ENCODE measurements at places on chromosomes 1 and 21.

DNA sequence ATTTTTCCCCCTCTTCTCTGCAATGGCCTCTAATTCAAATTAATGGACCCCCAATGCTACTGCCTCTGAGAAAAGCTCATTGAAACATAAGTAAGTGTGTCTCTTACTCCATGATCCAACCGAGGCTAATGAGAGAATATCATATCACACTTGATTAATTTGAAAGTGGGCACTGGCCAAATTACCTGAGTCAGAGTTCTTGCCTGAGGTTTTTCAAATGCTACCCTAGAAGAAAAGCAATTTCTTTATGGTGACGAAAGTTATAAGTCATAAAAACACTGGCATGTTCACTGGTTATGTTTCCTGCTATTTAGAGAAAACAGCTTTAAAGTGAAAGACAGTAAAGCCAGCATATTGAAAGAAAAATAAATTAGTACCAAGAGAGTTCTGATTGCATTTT, 368.8 kb upstream of the TMPRSS15 start:
- no peak for DNase-seq

DNA sequence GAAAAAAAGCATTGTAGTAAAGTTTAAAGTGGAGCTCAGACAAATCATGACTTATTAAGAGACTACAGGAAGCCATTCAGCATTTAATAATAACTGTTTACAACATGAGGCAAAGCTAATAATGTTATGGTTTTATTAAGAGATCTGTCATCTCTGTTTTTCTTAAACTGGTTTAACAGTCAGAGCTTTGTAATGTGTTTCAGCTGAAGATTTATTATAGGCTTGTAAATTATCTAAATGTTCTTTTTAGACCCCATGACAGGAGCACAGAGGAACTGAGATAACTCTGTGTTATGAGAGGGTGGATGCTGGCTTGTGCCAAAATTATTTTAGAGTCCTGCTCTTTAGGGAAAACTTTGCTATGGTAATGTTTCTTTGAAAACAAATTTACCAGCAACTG, 38.0 kb upstream of the RWDD3 start:
- no peak for DNase-seq

GRCh38 chr1:241895013-241895412, 47.0 kb downstream of the EXO1 start:
- DNase-seq: no peak

DNA sequence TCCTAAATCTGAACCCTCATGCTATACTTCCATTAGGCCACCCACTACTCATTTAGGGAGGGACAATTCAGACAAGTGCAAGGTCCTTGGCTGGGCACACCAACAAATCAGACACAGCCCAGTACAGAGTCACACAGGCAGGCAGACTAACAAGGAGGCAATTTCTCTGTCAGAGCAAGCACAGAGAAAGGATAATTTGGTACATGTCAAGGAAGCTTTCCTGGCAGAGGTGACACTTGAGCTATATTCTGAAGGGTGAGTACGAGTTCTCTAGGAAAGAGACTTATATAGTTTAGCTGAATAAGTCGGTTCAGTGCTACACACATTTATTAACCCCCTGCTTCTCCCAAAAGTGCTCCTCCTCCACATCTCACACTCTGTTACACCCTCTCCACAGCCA, 455.9 kb downstream of the OMA1 start:
- no peak for DNase-seq

DNA sequence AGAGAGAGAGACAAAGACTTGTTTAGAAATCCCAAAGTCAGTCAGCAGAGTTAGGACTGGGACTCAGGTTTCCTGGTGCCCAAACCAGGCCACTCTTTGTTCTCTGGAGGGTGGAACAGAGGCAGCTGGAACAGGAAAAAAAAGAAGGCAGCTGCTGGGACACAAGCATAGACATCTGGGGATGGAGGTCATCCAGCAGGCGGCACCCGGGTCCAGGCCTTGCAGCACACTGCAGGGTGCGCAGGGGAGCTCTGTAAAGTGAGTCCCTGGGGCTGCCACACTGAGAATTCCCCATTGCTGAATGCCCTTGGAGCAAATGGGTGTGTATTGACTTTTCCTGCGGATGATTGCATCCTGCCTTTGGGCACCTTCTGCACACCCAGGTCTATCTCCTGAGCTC, 222.9 kb upstream of the CSF3R start:
- DNase-seq: no peak

- DNase-seq: no peak
These were observed 24.2 kb downstream of the TMEM51 start for GRCh38 chr1:15177710-15178166.

GRCh38 chr1:56137521-56138505, 441.6 kb downstream of the PLPP3 start:
- no peak for DNase-seq

DNA sequence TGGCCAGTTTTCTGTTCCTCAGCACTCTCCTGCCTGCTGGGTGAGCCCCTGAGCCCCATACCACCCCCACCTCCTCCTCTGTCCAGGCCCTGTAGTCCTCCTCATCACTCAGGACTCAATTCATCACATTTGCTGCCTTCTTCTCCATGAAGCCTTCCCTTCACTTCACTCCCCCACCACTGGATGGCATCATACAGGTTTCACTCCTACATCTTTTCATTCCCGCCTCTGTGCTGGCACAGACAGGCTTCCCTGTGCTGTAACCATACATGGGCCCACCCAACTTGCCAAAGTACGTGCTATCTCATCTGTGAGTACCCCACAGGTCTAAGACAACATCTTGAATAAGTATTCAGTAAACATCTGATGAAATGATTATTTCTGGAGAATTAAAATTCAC, 56.9 kb downstream of the SLC45A1 start:
- no peak for DNase-seq

DNA sequence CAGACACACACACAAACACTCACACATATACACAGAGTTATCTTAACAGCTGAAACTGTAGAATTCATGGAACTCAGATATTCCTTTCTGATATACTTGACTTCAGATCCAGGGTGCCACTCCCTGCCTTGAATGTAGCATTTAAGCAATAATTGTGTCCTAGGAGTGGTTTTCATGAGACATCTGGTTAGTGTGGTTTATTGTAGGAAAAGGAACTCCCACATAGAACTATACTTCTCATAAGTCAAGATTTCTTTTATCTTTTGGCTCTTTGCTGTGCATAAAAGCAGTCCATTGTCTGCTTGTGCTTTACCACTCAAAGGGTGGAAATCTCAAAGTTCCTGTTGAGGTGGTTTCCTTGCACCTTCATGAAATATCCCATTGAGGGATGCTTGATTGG, 272.6 kb upstream of the SGIP1 start:
- DNase-seq: no peak

DNA sequence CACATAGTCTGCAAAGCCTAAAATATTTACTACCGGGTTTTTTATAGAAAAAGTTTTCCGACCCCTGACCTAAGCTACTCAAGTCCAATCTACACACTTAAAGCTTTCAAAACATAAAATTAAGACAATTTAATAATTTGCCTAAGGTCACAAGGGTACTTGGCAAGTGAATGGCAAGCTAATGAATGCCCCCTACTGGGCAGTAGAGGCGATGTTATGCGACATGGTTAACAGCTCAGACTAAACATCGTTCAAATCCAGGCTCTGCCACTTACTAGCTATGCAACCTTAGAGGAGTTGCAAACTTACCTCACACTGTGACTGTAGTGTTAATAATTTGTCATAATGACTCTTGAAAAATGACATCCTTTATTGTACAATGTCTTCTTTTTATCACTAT, 317.2 kb upstream of the NFIA start:
- no peak for DNase-seq

GRCh38 chr1:41442697-41443251, 41.7 kb downstream of the EDN2 start:
- DNase-seq: no peak

DNA sequence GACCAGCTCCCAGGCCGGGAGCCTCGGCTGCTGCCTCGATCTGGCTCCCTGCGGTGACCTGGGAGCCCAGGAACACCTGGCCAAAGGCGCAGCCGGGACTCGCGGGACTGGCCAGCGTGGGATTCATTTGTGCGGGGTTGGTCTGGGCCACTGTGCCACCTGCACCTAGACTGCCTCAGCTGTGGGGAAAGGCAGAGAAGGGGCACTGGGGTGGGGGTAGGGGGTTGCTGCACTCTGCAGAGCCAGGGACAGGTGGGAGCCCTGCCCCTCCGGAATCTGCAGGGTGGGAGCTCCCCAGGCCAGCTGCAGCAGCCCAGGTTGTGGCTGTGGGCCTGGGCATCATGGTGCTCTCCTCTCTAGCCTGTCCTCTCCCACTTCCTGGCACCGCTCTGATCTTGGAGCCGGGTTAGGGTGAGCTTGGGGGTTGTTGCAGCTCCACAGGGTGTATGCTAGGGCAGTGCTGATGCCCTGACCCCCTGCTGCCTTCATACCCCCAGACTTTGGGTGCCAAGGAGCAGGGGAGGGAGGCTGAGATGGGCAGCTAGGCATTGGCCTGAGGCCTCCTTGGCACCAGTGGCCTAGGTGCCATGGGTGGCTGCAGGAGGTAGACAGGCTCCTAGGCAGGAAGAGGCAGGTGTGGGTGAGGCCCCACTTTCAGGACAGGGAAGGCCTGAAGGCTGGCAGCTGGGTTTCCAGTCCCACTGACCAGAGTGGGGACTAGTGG, 57.5 kb upstream of the ETV3 start:
- DNase-seq: no peak

- DNase-seq: no peak
These were observed 197.9 kb upstream of the COA6 start for GRCh38 chr1:234175363-234175762.

DNA sequence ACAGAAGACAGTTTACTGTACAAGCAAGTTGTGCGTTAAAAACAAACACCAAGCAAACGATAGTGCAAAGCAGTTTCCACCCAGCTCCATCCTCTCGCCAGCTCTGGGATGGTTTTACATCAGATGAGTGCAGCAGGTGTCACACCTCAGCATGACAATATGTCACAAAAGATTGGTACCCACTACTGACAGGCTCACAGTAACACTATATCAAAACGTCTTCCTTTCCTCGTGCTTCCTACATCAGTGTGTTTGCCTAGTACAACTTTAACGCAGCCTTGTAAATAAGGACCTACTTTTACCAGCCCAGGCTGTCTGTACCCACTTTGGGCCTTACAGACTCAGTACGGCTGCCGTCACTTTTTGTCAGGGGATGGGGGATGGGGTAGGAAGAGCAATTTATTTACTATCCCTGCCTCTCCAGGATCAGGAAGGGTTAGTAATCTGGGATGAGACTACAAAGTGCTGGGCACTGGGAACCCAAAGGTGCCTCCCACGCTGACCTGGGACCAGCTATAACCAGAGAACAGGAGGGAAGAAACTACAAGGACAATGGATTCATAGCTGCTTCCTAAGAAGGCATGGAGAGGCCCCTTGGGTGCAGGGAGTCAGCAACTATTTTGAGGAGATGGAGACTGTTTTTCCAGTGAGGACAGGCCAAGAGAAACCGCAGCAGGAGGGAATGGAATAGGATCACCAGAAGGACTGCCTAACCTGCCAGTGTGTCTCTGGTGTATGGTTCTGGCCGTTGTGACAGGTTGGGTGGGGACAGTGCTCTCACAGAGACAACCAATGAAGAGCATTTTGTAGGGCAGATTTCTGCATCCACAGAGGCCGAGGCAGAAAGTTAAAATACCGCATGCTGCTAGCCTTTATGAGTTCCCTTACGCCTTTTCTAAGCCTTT, 30.2 kb downstream of the RUNX3 start:
- peak; percentile 60 for DNase-seq

GRCh38 chr1:197042676-197043341, 24.3 kb downstream of the F13B start:
- DNase-seq: no peak

DNA sequence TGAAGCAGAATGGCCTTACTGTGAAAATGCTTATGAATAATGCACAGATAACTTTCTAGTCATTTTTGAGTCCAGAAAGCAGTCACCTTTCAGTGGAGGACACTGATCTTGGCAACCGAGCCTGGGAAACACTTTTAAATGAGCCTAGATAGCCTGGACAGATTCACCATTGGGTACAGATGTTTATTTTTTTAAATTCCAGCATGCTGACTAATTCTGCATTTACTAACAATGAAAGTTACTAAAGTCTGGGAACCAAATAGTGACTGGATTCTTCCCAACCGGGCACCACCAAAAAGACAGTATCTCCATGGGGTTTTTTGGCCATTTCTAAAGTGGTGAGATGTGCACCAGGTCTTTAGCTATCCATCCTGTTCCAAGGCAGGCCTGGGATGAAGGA, 3.3 kb upstream of the FMOD start:
- no peak for DNase-seq

DNA sequence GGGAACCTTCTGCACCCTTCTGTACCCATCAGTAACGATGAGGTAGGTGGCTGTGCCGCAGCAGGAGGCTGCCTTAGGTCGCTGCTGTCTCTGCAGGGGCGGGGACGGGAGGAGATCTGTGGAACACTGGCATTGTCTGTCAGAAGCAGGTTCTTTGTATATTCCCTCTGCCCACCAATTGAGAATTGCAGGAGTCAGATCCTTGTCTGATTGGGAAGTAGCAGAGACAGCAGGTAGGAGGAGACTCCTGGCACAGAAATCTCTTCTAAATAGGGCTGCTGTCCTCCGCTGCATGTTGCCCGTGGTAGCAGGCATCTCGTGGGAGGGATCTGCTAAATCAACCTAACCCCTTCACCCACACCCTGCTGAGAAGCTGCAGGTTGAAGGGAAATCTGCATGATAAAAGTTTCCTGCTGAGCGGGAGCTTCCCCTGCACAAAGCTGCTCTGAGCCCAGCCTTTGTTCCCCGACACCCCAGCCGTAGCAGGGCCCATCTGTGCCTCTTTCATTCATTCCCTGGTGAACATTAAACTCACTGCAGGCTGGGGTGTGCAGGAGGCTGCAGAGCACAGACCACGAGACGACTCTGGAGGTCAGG, 15.9 kb downstream of the SARS1 start:
- DNase-seq: no peak

DNA sequence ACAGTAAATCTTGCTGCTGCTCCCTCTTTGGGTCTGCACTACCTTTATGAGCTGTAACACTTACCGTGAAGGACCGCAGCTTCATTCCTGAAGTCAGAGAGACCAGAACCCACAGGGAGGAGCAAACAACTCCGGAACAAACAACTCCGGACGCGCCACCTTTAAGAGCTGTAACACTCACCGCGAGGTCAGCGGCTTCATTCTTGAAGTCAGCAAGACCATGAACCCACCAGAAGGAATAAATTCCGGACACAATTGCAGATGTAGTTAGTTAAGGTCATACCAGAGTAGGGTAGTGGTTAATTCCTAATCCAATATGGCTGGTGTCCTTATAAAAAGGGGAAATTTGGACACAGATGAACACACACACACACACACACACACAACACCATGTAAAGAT, 37.7 kb downstream of the VTCN1 start:
- no peak for DNase-seq

GRCh38 chr1:71074681-71075080, 6.2 kb downstream of the ZRANB2 start:
- DNase-seq: no peak
